ENCODE measurements at places on chromosomes 5 and 9.
A peak's percentile ranks its signal among the peaks of the same experiment; 100 is the strongest.

DNA sequence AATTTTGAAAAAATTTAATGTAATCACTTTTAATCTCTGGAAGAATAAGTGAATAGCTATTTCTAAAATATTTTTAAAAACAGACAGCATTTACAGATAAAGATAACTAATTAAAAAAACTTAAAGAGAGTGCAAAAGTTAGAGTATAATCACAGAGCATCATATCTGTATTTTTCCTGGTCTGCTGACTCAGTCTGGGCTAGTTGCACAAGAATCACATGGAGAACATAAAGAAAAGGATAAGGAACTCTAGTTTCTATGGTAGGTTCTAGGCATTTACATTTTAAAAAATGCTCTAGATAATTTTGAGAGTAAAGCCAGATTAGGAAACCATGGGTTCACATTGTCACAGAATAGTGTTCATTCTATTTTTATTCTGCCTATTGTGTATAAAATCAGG is 347.4 kb downstream of the PSAT1 start:
- no peak for DNase-seq

DNA sequence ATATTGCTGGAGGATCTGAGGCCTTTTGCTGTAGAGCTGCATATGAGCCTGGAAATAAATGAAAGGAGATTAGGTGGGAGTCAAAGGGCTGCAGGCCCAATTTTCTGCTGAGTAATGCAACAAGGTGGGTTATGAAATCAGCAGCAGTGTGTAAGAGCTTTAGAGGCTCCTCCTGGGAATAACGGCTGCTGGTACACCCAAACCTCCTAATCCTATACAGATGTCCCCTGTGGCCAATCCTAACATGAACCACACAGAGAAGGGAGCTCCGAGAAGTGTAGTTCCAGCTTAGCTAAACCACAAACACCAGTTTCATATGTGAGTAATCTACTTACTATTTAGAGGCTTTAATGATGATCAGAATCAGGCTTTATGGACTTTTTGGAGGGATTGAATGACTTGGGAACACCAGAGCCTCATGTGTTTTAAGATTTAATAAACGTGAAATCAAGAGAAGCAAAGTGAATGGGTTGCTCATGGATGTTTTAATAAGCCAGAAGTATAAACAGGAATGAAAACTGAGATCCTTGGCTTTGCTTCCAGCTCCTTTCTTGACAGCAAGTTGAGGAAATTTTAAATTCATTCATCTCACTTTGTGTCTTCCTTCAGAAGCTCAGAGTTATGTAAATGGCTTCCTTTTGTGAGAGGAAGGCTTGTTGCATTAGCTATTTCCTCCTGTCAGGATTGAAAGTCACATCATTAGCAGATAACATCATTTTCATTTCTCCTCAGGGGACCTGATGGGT is 437.5 kb downstream of the TMEM232 start:
- no peak for DNase-seq

DNA sequence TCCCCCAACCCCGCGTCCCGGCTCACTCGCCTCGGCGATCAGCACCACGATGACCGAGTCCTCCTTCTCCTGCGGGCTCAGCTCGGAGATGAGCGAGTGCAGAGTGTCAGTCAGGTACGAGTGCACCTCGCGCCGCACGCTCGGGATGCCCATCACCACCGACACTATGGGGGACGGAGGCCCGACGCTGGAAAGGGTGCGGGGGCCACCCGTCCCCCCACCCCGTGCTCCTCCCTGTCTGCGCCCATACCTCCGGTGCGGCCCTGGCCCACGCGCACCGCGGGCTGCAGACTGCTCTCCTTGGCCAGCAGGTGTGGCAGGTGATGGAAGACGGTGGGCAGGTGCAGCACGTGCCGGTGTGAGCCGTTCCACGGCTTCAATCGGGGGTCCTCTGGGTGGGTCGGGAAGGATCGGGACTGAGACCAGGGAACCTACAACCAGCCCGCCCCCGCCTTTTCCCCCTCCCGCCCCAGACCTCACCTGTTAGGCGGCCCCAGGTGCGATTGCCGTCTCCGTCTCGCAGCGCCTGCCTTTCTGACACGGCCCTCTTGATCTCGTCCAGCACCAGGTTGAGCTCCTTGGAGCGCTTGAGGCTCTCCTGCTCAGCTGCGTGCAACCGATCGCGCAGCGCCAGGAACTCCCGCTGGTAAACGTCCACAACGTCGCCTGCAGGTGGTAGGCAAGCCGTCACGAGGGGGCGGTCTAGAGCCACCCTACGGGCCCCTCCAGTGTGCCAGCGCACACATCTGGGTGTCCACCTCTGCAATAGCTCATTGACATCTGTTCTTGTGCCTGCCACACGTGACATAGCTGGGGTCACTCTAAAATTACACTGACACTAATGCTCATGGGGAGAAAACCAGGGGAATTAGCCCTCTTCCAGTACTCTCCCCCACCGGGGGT is 5.1 kb downstream of the MGAT4B start:
- DNase-seq = no peak

- DNase-seq = no peak
Measured at GRCh38 chr5:96300976-96301375, 132.1 kb downstream of the PCSK1 start.

DNA sequence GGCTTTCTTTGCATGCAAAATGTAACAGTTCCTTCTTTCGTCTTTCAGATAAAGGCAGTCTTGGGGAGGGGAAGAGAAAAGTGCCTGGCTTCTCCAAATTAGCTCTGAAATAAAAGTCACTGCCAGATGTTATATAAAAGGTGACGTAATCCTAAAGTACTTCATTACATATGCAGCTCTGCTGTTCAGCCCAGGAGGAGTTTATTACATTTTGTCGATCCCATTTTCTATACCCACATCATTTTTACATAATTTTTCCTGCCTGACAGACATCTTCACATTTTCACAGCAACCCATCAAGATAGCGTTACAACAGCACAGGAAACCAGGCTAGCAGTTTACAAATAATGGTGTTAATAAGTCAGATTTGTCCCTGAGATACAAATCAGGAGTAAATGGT is 86.7 kb upstream of the SLC30A5 start:
- no peak for DNase-seq

GRCh38 chr9:109274884-109275730 is 45.8 kb downstream of the EPB41L4B start:
- DNase-seq = no peak

GRCh38 chr9:22483528-22484070 is 37.0 kb downstream of the DMRTA1 start:
- no peak for DNase-seq

DNA sequence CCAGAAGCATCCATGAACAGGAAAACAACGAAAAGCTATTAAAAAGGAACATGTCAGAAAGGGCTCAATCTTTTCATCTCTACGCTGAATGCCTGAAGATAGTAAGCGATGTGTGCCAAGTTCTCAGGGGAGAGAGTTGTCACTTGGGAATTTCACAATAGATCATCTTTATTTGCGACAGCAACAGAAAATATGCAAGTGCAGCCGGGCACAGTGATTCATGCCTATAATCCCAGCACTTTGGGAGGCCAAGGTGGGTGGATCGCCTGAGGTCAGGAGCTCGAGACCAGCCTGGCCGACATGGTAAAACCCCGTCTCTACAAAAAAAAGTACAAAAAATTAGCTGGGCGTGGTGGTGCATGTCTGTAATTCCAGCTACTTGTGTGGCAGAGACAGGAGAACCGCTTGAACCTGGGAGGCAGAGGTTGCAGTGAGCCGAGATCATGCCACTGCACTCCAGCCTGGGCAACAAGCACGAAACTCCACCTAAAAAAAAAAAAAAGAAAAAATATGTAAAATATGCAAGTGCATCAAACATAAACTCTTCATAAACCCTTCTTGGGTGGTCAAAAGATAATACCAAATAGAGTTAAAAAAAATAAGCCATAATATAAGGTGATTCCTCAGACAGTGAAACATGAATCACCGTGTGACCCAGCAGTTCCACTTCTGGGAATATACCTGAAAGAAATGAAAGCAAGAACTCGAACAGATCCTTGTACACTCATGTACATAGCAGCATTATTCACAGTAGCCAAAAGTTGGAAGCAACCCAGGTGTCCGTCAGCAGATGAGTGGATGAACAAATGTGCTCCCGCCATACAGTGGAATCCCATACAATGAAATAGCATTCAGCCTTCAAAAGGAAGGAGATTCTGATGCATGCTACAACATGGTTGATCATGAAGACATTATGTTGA is 16.2 kb downstream of the SFXN1 start:
- no peak for DNase-seq

DNA sequence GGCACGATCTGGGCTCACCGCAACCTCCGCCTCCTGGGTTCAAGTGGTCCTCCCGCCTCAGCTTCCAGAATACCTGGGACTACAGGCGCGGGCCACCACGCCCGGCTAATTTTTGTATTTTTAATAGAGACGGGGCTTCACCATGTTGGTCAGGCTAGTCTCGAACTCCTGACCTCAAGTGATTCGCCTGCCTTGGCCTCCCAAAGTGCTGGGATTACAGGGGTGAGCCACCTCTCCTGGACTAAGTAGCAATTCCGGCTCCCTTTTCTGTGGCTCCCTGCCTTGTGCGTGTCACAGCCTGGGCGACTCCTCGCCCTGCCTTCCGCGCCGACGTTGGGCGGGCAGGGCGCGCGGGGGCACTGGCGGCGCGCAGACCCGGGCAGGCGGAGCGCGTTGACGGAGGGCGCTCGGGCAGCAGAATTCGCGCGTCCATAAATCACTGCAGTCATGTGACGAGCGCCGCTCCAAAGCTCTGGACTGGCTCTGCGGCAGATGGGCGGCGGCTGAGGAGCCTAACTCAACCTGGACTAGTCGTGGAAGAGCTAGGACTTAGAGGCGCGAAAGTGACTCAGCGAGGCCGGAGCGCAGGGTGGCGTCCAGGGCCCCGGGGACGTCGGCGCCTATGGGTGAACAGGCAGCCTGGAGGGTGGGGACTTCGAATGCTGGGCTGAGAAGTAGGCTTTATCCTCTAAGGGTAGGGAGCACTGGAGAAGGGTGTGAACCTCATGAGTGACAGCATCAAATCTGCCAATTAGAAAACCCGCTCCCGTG is 1.4 kb upstream of the CIZ1 start:
- DNase-seq = peak; percentile 25

DNA sequence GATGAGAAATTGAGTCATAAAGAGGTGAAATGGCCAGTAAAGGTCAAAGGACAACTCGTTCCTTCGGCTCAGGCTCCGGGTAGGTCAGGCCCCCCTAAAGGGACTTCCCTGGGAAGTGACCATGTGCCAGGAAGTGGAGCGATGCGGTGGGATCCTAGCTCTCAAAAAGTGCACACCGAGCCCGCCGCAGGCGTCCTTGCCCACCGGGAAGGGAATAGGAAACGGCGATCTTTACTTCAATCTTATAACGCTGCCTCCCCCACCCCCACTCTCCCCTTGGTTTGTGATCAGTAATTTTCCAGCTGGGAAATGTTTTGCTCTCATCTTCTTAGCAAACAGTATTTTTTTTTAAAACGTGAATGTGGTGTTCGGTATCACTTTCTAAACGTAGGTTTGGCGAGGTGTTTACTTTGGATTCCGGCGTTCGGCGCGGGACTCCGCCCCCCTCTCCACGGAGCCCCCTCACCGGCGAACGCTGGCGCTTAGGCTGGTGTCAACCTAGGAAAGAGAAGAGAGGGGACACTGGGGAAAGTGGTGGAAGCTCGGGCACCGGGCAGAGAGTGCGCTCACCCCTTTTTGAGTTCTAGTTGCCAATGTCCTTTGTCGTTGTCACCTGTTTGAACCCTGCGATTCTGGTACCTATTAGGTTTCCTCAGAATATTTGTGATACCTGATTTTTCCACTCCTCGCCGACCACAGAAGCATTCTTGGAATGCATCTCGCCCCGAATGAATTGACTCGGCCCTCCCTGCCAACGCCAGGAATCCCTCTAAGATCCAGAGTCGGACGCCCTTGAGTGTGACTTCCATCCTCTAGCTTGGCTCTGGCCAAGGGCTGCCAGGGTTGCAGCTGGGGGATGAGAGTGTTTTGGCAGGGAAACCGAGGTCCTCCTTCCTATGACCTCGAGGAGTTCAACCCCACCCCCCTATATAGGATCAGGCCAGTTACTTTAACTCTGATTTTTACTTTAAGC is 1.8 kb upstream of the KLF4 start:
- no peak for DNase-seq

- DNase-seq = no peak
Measured at GRCh38 chr5:159783726-159784247, 132.5 kb upstream of the ADRA1B start.

- no peak for DNase-seq
Measured at GRCh38 chr9:122031776-122032175, 61.3 kb downstream of the TTLL11 start.

DNA sequence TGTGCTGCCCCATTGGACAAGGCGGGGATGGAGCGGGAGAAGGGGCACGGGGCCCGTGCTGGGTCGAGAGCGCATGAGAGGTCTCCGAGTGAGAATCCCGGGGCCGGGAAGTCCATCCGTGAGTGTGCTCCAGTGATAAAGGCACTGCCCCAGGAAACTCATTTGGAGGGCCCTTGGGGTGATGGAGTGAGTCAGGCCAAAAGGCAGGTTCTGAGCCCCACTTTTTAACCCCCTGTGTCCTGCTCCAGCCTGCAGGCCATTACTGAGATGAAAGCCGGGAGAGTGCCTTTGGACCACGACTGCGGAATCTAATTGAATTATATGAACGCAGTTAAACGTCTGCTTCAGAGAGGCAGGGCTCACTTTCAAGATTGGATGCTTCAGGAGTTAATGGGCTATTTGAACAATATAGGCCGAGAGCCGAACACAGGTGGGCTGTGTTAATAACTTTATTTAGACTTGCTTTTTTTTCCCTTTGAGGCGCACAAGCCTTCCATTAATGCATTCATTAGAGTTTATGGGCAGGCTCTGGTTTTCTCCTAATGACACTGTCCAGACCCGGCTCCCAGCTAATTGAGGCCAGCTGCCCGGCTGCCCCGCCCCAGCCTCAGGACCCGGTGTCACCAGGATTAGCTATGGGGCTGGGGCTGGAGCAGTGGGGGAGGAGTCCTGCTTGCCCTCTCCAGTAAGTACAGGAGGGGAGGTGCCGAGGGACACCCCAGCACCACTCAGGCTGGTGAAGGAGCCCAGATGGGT is 79.1 kb upstream of the LMX1B start:
- DNase-seq = no peak

GRCh38 chr5:98248949-98249348 is 524.5 kb upstream of the RGMB start:
- no peak for DNase-seq

DNA sequence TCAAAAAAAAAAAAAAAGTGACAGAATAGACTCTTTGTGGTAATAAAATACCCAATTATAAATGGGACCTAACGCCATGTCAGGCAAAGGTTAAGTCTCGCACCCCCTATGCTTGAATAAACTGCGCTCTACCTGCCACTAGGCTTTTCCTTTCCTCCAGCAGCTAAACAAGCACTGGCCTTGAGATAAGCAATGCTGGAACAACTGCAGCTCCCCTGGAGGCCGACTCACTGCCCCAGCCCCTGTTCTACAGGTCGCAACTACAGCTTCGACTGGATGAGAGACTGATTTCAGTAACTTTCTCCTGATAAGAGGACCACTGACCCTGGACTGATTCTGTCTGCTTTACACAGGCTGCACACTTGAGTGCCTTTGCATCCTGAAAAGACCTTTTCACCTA is 210.2 kb downstream of the HSPA4 start:
- DNase-seq = no peak

GRCh38 chr9:79719021-79719420 is 147.3 kb downstream of the TLE4 start:
- DNase-seq = no peak
